Upper lobe of right lung (tissue), 1 donor: ENCODE measurements at places on chromosomes 2 and 18. TPM values are rescaled to one million over a fixed set of nuclear protein-coding genes. Genes with fewer than 3 reads are reported as not detected.

The LIMS3 gene
- total RNA-seq, result 3.1 TPM

The CHRND gene
- not detected for total RNA-seq

The UBE2E3 gene
- 33.8 TPM for total RNA-seq

The OSR1 gene
- total RNA-seq, result 9.7 TPM

The NPPC gene
- total RNA-seq, result not detected

DNA sequence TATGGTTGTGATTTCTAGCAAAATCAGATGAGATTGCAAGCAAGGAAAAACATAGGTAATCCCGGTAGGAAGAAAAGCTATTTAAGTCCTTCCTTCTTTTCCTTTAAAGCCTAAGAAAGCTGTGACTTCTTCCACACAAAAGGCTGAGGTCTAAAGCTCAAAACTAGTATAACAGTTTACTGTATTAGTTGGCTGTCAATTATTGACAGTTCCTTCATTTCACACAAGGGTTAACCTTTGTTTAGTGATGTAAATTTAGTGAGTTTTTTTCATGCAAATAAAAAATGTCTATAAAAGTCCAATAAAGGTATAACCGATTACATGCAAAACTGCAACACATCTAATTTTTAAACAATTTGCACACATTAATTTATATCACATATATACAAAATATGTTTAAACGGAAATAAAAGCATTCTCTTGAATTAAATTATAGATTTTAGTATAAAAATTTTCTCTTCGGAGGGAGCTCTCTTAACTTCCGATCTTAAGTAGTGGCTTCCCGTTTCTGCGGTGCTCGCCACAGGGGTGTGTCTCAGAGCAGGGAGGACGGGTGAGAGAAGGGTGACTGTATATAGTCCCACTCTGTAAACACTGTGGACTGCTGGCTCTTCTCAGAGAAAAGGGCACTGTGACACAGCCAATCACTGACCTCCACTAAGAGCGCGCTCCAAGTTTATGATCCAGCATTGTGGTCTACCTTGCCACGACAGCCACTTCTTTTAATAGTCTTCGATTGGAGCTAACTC, 33.4 kb downstream of the TTR start:
- H3K36me3 ChIP-seq, result no peaks in the 10 kb centered on the region
- H3K4me3 ChIP-seq, result no peak overlapping the region
- H3K27ac ChIP-seq, result no peak overlapping the region
- no peaks in the 10 kb centered on the region for H3K4me1 ChIP-seq
- H3K27me3 ChIP-seq, result no peaks in the 10 kb centered on the region

- H3K4me1 ChIP-seq, result no peaks in the 10 kb centered on the region
- H3K36me3 ChIP-seq, result no peaks in the 10 kb centered on the region
- no peak overlapping the region for H3K27ac ChIP-seq
- no peak overlapping the region for H3K4me3 ChIP-seq
- DNase-seq, result no peak
Observed at GRCh38 chr2:100766256-100766655, 53.7 kb upstream of the NPAS2 start.

DNA sequence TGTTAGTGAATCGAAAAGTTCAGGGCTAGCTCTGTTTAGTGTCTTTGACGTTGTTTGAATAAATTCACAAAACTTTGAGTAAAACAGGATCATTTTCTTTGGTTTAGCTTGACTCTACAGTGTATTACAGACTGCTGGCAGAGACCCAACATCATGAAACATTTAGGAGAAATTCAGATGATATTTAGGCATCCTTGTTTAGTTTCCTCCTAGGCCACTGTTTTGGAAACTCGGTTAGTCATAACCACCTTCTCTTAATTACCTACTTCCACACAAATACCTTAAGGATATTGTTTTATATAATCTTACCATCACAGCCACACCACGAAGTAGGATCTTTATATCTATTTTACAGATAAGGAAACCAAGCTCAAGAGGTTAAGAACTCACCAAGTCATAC, 7.8 kb downstream of the LIMS1 start:
- no peak for DNase-seq
- H3K27ac ChIP-seq, result no peak overlapping the region
- no peaks in the 10 kb centered on the region for H3K36me3 ChIP-seq
- H3K4me3 ChIP-seq, result no peak overlapping the region

- H3K4me3 ChIP-seq, result no peak overlapping the region
- no peaks in the 10 kb centered on the region for H3K36me3 ChIP-seq
- no peak overlapping the region for H3K27ac ChIP-seq
- no peaks in the 10 kb centered on the region for H3K27me3 ChIP-seq
- no peak for DNase-seq
Observed at GRCh38 chr18:12159446-12159845, 65.8 kb downstream of the ANKRD62 start.

GRCh38 chr18:55136864-55137263, 177.6 kb upstream of the CCDC68 start:
- no peaks in the 10 kb centered on the region for H3K27me3 ChIP-seq
- H3K36me3 ChIP-seq, result no peaks in the 10 kb centered on the region
- no peak overlapping the region for H3K4me3 ChIP-seq

GRCh38 chr2:41283079-41283775, 764.6 kb upstream of the PKDCC start:
- no peaks in the 10 kb centered on the region for H3K27me3 ChIP-seq
- H3K27ac ChIP-seq, result no peak overlapping the region
- no peaks in the 10 kb centered on the region for H3K4me1 ChIP-seq
- no peak overlapping the region for H3K4me3 ChIP-seq
- no peak for DNase-seq
- H3K36me3 ChIP-seq, result no peaks in the 10 kb centered on the region

DNA sequence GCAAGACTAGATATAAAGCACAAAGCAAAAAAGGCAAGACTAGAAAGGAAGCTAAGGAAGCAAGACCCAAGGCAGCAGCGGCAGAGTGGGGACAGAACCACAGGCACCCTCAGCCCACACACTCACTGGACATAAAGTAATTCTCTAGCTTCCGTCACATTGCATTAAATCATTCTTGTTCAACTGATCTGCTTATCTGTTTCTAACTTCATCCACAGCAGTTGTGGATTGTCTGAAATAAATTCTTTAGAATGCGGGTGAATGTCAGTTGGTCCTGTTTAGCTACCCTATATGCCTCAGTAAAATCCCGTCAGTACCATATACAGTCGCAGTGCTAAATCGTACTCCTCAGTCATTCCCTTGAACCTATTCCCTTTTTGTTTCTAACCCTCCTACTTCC, 183.2 kb upstream of the SLC39A10 start:
- DNase-seq, result no peak
- H3K4me1 ChIP-seq, result no peaks in the 10 kb centered on the region
- no peak overlapping the region for H3K27ac ChIP-seq
- no peaks in the 10 kb centered on the region for H3K36me3 ChIP-seq
- no peaks in the 10 kb centered on the region for H3K27me3 ChIP-seq

GRCh38 chr18:42822711-42823110, 292.8 kb downstream of the RIT2 start:
- no peak overlapping the region for H3K27ac ChIP-seq
- DNase-seq, result no peak
- H3K27me3 ChIP-seq, result no peaks in the 10 kb centered on the region
- no peaks in the 10 kb centered on the region for H3K36me3 ChIP-seq
